ENCODE measurements at places on chromosomes 3 and 15.

DNA sequence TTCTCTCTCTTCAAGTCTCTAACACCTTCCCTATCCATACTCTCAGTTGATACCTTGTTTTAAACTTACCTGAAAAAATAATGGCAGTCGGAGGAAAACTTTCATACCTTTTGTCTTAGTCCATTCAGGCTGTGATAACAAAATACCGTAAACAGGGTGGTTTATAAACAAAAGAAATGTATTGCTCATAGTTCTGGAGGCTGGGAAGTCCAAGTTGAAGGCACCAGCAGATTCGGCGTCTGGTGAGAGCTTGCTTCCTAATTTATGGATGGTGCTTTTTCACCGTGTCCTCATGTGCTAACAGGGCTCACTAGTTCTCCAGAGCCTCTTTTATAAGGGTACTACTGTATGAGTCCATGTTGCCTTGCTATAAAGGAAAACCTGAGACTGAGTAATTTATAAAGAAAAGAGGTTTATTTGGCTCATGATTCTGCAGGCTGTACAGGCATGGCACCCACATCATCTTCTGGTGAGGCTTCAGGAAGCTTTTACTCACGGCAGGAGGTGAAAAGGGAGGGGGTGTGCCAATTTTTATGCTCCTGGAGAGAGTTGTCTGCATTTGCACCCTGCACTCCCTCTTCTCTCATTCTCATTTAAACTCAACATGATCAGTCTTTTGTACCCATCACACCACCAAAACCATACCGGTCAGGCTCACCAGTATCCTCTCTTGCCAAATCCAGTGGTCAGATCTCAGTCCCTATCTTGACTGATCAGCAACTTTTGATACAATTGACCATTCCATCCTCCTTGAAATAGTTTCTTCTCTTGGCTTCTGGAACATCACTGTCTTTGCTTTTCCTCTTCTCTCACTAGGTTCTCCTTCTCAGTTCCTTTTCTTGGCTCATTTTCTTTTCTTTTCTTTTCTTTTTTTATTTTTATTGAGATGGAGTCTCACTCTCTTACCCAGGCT lies 21.6 kb downstream of the ST6GAL1 start:
- no peak for DNase-seq

GRCh38 chr3:117556646-117557407 lies 847.2 kb downstream of the TUSC7 start:
- no peak for DNase-seq

DNA sequence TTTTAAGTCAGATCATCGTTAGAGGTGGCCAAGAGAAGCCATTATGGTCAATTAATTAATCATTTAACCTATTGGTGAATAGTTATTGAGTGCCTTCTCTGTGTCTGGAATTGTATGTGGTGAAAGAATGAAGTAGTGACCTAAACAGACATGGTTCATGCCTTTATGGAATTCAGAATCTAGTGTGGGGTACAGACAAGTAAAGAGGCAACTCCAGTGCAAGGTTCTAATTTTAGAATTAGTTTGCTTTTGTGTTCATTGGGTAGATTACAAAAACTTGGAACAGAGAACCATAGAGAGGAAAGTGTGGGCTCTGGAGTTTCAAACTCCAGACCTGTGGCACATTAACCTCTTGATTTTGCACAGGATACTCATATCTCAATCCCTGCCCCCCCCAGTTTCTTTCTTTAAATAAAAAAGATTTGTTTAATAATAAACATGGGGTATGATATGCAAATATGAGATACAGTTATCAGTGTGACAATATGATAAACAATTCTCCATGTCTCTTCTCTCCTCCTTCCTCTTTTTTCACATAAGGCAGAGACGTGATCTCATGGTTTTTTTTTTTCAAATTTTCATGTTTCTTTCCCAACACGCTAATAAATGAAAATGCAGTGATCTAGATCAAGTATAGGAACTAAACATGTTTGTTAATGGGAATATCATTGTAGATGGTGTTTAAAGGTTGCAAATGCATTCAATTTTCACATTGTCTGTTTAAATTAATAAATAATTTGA lies 117.9 kb downstream of the MITF start:
- DNase-seq = no peak

GRCh38 chr3:53531749-53532148 lies 37.3 kb downstream of the CACNA1D start:
- DNase-seq = peak; percentile 20

GRCh38 chr3:13266005-13266404 lies 154.1 kb downstream of the NUP210 start:
- no peak for DNase-seq

- DNase-seq = no peak
These were observed 23.9 kb downstream of the GOLGA6L2 start for GRCh38 chr15:23422946-23423708.

DNA sequence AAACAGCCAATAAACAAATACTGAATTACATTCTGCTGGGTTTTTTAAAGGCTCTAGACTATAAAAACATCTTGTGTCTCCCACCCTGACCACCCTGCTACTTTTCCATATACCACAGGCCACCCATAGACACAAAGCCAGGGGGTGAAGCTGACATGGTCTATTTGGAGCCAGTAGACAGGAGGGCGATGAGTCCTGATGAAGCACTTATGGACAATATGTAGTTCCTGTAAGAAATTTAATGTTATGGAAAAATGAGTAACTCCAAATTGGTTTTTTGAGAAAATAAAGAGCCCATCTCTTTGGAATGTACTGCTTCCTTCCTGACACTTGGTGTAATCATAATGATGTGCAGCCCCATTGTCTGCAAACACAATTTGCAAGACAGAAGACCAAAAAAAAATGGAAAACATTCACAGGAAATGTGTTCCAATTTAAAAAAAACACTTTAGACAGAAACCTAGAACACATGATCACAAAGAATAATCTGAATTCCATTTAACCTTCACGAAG lies 11.8 kb downstream of the SSR3 start:
- no peak for DNase-seq

DNA sequence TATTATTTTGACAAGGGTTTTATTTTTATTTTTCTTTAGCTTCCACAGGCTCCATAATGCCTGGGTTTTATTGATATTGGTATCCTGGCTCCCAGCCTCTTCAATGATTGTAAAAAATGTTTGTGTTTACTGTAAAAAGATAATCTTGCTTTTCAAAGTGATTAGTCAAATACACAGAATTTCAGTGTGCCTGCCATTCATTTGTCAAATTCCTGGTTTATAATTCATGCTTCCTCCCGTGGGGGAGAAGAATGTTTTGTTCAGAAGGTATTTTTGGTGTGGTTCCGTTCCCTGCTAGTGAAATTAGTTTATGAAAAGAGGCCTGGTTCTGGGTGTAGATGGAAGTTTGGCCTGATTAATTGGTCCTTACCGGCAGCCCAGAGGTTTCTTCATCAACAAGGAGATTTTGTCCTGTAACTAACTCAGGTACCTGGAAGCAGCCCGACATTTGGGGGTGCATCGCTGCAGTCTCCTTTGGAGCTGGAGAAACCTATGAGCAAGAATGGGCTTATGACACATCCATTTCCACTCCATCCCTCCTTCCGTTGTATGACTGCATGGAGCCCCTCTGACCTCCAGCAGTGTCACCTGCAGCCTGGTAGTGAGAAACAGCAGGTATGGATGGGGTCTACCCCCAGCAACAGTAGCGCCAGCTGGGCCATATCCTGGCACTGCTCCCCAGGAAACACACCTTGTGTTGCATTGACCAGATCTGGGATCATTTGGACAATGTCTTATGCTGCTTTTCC lies 101.5 kb downstream of the PGPEP1L start:
- no peak for DNase-seq

- no peak for DNase-seq
These were observed 20.3 kb upstream of the PPP4R2 start for GRCh38 chr3:72976281-72976741.

DNA sequence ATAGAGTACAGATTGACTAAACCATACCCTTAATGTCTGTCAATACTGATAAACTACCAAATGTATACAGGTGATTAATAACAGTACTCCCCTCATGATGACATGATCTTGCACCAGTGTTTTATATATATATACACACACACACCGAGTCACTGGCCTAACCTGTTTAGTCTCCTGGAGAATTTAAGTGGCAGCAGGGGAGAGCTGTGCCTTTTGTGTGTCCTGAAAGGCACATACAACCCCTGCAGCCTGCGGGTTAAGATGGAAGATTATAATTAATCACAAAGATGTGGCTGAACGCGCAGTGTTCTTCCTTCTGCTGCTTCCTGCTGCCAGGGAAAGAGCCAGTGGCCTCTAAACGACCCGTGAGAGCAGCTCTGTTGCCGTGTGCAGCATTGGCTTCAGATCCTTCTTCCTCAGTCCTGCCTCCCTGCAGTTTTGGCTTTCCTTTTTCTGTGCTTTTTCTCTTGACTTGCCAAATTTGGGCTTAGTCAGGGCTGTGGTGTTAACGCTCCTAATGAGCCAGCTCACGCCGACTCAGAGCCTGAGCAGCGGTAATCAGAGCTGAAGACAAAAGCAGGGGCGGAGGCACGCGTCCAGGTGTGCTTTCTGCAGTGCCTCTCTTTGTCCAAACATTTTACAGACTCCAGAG lies 42.5 kb upstream of the UBE3A start:
- DNase-seq = peak; percentile 54

GRCh38 chr3:115098354-115099073 lies 48.6 kb downstream of the ZBTB20 start:
- DNase-seq = no peak

GRCh38 chr3:194824701-194825111 lies 139.0 kb downstream of the FAM43A start:
- no peak for DNase-seq

- peak; percentile 61 for DNase-seq
These were observed at the start of gene DNAH12 for GRCh38 chr3:57544181-57545125. Gene DNAH12 (minus strand): TSS chr3:57544344. CDS start chr3:57542870, 1,474 bp downstream.

GRCh38 chr15:70057931-70058641 lies 39.6 kb downstream of the TLE3 start:
- no peak for DNase-seq

GRCh38 chr3:28700728-28701127 lies 352.1 kb upstream of the AZI2 start:
- DNase-seq = no peak

DNA sequence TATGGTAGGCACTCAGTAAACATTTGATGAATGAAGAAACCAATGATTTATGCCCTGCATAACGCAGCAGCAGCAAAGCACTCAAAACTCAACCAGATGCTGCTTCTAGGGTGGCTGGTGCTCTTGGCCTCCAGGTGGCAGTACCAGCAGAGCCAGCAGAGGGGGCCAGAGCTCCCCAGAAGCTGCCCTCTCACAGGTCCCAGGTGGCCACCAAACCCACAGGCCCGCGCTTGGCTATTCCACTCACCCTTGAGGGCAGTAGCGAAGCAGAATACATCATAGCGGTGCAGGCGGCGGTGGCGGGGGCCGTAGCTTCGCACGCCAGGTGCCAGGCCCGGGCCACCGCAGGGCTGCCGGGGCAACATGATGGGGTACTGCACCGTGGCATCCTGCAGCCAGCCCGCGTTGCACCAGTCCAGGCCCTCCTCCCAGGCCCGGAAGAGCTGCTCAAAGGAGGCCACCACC lies 16.6 kb downstream of the HAPLN3 start:
- peak; percentile 52 for DNase-seq

DNA sequence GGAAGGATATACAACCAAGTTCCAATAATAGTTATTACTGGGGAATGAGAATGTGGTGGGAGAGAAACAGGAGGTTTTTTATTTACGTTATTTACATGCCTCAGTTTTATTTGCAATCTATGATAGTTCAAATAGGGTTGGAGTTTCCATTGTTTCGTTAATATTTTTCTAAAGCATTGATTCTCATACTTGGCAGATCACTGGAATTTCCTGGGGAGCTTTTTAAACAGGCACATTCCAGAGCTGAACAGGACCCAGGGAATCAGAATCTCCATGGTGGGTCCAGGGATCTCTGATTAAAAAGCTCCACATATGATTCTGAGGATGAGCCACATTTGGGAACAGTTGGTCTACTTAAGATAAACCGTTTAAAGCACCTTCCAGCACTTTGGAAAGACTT lies 123.9 kb downstream of the IL20RB start:
- no peak for DNase-seq

DNA sequence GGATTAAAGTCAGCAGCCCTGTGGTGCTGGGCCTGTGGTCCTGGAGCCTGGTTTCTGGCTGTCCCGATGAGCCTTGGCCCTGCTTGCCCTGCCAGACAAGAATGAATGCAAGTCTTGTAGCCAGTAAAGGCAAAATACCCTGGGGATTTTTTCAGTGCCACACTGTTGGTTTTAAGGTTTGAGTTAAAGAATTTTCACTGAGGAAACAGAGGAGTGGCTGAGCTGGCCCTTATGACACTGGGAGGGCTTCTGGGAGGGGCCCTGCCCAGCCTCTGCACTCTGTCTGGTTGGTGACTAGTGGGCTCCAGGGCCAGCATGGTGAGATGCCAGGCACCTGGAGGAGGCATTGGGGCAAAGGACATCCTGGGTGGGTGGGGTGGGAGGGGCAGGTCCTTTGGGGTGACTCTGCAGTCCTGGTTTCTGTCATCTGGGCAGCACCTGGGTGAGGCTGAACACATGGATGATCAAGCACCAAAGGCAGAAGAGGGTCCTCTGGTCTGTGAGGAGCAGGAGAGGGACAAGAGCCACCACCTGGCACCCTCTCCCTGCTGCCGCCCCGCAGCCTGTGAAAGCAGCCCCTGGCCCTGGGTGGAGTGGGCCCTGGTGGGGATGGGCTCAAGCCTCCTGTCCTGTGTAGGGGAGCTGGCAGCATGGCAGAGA lies 12.5 kb upstream of the PLA2G4E start:
- DNase-seq = no peak

DNA sequence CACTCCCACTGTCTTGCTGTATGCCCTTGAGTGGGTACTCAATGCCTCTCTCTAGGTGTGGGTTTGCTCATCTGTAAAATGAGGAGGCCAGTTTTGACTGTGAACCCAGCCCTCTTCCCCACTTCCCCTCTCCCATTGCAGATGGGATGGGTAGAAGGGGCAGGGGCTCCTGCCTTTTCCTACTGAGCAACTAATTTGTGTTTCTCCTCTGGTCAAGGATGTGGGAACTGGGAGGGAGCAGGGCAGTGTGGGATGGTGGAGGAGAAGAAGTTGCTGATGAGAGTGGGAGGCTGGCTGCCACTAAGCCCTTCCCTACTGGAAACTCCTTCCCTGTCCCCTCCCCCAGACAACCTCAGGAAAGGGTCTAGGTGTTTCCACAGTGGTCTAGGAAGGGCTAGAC lies 20.1 kb upstream of the ANKDD1A start:
- DNase-seq = no peak

DNA sequence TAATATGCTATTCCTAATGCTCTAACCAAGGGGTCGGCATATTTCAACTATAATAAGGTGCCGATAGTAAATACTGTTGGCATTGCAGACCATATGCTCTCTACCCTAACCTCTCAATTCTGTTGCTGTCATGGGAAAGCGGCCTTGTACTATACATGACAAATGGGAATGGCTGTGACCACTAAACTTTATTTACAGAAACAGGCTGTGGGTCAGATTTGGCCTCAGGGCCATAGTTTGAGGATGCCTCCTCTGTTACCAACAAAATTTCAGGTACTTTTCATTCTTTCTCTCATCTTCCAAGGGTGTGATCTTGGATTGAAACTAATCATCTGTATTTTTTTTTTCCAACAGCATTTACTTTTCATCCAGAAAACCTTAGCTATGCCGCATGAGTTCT lies 242.0 kb downstream of the MAGI1 start:
- no peak for DNase-seq

- DNase-seq = no peak
These were observed 21.4 kb downstream of the LMCD1 start for GRCh38 chr3:8523041-8523440.

GRCh38 chr3:70905491-70905890 lies 593.1 kb upstream of the MDFIC2 start:
- DNase-seq = no peak

Data from NCI-H774 (cell line).